ENCODE measurements at places on chromosomes 2 and 18.

DNA sequence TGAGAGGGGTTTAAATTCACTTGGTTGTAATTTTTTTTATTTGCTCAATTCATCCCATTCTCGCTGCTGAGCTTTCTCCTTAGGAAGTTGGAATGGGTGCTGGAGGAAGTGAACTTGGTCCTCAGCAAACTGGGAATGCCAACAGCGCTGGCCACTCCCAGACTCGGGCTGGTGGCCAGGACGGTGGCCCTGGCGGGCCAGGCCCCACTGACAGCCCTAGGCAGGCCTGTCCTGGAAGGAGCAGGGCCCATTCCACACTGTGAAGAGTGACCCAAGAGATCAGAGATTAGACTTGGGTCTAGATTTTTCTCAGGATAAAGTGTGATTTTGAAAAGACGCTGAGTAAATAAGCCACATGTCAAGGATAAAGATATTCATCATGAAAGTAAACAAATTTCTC lies 132.7 kb downstream of the HDAC4 start:
- peak; percentile 52 for DNase-seq

DNA sequence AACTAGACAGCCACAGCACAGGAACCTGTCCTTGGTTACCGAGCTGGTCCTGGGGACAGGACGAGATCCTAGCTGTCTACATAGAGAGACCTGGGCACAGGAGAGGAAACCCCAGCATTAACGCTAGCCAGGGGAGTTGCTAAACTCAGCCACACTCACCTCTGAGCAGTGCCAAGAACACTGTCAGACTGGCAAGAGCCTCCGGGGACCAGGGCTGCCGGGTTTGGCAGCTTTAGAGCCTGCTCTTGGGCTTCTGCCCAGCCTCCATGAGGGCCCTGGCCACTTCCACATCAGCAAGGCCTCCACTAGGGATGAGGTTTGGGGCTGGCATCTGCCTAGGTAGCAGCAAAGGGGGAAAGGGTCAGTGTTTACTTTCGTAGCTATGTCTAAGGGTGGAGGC lies 6.7 kb downstream of the TMBIM1 start:
- peak; percentile 65 for DNase-seq

DNA sequence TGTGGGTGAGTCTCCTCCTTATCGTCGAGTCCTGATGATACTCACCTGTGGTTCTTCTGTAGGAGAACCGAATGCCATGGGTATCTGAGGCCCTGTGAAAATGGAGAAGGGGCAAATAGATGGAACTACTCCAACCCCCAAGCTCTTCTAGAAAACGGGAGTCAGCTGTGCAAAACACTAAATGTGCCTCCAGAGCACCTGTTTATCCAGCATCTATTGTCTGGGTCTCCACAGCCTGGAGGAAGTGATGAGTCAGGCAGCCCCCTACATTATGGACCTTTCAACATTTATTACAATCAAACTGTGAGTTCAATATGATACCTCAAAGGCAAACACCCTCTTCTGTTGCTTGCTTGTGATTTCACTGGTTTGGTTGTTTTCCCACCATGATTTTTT lies 9.8 kb upstream of the LRRFIP1 start:
- DNase-seq, result no peak

DNA sequence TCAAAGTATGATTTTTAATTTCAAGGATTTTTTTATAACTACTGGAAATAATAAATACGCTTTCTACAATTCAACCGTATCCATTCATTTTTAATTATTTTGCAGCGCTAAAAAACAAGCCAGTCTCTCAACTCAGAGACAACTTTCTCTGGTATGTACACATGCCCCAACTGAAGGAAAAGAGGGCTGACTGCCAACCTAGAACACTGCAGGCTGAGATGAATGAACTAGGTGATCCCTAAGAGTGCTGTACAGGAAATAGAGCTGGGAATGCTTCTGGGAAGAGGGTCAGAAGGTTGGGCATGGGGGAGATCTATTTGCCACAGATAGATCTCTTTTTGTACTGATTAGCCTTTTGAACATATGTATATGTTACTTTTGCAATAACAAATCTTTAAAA lies 460.1 kb downstream of the NR4A2 start:
- no peak for DNase-seq

- DNase-seq, result peak; percentile 91
Observed at GRCh38 chr2:189674374-189675112, at the start of gene ANKAR. ANKAR (plus strand) TSS chr2:189674670; CDS start chr2:189676491, 1,821 bp downstream.

DNA sequence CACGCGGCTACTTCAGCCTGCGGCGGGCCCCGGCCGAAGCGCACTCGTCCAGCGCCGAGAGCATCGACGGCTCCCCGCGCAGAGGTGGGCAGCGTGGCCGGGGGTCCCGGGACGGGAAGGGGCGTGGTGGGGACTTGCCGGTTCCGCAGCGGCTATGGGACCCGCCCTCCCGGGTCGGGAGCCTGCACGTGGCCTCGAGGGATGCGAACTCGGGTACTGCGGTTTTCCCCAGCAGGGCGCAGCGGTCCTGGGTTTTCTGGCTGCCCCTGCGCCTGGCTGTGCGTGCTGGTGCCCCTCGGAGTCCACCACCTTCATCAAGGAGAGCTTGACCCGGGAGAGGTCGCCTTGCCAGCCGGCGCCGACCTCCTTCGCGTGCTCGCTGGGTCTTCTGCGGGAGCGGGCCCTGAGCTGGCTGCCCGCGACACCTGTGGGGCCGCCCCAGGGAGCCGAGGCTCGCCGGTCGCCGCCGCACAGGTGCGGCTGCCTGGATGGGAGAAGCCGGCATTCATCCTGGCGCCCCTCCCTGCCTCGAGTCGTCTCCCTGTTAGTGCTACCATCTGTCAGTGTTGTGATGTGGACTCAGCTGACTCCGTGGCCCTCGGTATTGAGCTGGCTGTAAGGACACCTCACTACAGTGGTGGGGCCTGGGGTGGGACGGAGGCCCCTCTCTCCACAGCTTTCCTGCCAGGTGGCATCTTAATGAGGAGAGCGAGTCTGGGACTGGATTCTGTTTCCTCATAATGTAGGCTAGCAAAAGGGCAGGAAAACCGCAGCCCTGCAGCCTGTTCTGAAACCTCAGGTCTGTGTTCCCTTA lies 177.3 kb downstream of the AGAP1 start:
- no peak for DNase-seq

DNA sequence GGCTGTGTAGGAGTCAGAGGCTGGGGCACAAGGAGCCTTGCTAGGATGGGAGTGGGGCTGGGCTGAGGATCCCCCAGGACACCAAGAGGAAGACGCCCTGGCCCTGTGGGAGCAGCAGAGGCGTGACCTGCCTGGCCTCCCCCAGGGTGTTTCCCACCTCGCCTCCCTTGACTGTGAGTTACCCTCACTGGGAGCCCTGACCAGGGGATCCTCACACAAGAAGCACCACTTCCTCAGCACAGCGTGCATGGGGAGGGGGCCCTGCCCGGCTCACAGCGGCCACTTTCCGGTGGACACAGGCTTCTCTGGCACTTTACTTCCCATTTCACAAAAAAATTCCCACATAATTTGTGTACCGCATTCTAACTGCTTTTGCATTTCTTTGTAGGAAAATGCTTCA lies 187.7 kb downstream of the EIPR1 start:
- no peak for DNase-seq
